ENCODE measurements at places on chromosomes 13 and 19.

- no peak for DNase-seq
These were observed 10.9 kb downstream of the C3 start for GRCh38 chr19:6709549-6709948.

DNA sequence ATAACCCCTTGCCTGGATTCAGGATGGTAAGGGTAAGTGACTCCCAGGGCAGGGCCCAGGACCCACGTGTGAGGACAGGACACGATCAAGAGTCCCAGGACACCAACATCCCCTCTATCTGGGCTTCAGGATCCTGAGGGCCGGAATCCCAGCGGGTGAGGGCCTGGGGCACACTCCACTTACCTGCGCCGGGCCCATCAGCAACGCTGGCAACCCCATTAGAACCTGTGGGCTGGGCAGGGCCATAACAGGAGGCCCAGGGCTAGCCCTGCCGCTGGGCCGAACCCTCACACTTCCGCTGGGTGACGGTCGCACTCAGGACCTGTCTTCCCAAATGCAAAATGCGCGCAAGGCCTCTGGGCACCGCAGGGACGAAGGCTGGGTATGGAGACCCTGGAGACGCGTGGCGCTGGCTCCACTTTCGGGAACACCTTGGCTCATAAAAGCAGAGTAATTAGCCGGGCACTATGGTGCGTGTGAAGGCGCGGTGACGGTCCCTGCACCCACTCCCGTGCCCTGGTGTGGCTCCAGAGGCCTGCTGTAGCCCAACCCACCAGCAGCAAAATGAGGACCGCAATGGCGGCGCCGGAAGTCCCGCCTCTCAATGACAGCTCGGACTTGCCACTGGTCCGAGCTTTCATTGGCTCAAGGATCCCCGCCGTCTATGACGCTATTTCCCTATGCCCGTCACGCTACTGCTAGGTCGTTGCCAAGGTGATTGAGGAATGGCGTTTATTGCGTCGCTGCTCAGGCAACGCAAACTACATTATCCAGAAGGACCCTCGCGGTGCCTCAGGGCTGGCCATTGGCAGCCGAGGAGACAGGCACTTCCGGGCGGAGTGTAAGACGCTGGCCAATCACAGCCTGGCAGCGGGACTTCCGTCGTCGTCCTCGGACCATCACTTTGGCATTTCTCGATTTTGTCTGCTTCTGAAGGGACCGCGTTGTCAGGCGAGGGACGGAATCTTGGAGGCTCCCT, at the start of gene ZNF132:
Gene ZNF132 (minus strand): TSS at position 578 of the 979 bp plus-strand sequence. CDS start 332 bp downstream, at position 246.
- DNase-seq, result no peak

DNA sequence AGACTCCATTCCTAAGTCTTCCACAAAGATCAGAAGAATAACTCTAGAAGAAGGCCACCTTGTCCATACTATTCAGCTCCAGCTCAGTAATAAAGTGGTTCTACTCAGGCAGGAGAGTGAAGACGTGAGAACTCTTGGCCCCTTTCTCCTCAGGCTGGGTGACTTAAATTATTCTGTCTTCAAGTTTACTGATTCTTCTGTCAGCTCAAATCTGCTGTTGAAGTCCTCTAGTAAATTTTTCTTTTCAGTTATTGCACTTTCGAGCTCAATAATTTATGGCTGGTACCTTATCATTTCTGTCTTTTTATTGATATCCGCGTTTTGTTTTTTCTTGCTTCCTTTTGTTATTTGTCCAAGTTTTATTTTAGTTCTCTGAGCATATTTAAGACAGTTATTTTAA, 922.3 kb upstream of the PCDH9 start:
- DNase-seq, result no peak

DNA sequence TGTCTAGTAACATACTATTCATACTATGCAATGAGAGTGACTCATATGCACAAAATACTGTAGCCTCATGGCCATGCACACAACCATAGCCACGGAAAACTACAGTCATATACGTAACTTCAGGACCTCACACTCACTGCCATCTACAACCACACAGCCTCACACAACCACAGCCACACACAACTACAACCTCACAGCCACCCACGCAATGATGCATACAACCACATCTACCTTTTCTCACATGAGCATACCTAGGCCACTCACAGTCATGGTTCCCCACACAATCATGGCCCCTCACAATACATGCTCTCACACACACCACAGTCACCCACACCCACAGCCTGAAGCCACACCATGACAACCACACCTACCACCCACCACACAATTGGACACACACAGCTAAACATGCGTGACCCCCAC, 8.7 kb upstream of the TNFSF14 start:
- DNase-seq, result no peak

- no peak for DNase-seq
These were observed 36.5 kb upstream of the SACS start for GRCh38 chr13:23469951-23470421.

GRCh38 chr13:43785650-43786471, 911 bp downstream of the ENOX1 start:
- no peak for DNase-seq

DNA sequence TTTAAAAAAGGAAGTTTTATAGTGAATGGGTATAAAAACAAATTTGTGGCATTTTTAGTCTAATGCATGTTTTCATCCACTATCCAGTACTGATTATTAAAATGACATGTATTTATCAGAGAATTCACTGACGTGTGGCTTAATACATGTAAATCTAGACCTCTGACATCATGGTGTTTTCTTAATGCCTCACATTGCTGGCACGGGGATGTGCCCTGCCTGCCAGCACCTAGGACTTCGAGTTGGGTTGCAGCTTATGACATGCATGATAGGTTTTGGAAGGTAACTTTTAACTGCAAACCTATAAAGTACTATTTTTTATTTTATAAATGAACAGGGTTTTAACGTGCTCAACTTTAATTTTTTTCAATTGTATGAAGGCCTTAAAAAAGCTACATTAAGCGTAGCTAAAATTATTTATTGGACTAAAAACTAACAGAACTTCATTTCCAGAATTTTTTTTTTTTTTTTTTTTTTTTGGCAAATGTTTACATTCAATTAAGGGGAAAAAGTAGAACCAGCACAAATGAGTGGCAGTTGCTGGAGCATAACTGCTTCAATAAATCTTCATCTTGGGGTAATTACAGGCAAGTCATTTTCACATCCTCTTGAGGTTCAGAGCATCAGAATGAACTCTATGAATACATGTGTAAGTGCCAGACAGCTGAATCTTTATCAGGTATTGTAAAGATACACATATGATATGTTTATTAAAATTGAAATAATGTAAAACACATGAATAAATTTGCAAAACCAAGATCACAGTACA, 16.3 kb downstream of the METTL21C start:
- DNase-seq, result no peak

GRCh38 chr13:99154064-99154463, 46.6 kb upstream of the UBAC2 start:
- DNase-seq, result no peak

DNA sequence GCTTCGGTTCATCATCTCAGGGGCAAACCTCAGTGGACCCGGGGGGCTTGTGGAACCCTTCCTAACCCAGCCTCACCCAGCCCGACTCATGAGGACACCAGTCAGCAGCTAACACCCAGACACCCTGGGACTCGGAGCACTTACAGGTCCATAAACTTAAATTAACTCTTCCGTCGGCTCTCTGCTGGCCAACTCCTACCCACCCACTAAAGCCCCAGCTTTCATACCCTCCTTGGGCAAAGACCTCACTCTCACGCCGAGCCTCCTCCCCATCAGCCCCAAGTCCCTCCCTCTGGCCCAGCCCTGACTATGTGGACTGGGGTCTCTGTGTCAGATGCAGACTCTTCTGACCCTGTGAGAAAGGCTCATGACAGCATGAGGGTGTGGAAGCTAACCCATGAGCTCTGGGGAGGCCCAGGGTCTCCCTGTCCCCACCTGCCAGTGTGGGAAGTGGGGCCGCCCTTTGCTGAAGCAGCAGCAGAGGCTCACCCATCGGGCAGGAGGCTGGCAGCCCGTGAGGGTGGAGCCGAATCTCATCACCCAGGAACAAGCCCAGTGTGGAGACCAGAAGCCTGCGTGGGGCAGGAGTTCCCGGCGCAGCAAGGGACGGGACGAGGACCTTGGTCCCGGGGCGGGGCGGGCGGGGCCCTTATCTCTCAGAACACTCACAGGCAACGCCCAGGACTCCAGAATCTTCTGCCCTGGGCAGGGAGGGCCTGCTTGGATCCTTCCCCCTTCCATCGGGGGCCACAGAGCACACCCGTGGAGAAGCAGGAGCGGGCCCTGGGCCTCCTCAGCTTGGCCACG, 19.8 kb downstream of the TCF3 start:
- DNase-seq, result no peak

DNA sequence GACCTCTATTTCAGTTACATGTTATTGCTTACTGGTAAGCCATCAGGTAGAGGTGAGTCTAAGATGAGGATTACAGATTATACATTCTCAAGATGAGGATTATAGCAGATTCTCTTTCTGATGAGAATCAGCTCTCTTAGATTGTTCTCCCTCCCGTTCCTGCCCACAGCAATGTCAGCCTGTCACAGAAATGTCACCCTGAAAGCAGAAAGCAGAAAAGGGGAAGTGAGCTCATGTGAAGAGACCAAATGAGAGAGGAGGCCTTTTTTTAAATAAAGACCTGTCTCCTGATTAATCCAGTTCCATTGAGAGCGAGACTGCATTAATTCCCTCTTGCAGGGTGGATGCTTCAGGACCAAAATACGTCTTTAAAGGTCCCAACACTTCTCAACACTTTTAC, 445.6 kb downstream of the KCTD12 start:
- no peak for DNase-seq

DNA sequence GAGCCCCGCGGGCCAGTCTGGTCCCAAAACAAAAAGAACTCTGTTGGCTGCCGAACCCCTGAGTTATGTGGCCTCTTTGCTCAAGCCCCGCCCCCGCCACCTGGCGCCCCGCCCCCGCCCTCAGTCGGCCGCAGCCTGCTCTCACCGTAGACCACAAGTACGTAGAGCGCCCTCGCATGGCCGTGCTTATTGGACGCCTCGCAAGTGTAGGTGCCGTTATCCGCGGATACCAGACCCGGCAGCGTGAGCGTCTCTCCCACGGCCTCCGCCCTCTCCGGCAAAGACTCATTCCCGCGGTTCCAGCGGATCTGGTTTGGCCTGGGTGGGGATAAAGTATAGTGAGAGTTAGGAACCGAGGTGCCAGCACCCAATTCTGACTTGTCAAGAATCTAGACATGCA, 5.5 kb upstream of the ZNF428 start:
- no peak for DNase-seq

DNA sequence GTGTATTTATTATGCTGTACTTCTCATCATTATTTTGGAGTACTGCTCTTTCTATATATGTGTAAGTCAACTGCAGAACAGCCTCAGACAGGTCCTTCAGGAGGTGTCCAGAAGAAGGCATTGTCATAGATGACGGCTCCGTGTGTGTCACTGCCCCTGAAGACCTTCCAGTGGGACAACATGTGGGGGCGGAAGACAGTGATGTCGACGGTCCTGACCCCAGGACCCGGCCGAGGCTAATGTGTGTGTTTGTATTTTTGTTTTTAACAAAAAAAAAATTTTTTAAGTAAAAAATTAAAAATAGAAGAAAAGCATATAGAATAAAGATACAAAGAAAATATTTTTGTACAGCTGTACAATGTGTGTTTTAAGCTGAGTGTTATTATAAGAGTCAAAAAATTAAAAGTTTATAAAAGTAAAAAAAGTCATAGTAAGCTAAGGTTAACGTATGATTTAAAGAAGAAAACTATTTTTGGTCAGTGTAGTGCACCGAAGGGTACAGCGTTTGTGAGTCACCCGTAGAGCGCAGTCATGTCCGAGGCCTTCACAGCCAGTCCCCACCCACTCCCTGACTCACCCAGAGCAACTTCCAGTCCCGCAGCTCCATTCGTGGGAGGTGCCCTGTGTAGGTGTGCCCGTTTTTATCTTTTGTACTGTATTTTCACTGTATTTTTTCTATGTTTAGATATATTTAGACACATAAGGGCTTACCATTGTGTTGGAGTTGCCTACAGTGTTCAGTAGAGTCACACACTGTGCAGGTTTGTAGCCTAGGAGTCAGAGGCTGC, 42.2 kb upstream of the SPACA7 start:
- no peak for DNase-seq

- DNase-seq, result peak; percentile 91
These were observed 825 bp upstream of the CARM1 start for GRCh38 chr19:10870501-10870954.

DNA sequence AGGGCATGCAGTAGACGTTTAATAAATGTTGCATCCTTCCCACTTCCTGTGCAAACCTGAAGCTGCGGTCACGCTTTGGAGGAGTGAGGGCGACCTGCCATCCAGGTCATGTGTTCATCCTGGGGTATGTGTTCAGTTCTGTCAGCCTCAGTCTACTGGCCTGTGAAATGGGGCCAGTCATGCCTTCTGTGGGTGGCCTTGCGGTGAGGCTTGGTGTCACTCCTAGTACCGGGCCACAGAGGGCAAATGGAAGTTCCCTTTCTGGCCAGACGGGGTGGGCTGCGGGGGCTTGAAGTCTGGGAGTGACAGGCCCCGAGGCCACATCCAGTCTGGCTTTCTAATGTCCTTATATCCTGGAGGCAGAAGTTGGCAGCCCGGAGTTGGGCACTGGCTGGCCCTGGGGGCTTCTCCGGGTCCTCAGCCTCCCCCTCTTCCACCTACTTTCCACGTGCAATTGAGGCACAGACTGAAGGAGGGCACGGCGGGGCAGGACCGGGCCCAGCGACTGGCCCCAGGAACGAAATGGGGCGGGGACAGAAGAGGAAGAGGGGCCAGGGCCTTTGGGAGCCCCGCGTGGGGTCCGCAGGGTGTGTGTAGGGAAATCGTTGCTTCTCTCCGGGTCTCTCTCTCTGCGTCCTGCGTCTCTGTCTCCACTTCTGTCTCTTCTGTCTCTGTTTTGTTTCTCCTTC, 11.1 kb downstream of the PDE4A start:
- DNase-seq, result no peak

GRCh38 chr13:60411983-60412382, 15.0 kb downstream of the TDRD3 start:
- no peak for DNase-seq

DNA sequence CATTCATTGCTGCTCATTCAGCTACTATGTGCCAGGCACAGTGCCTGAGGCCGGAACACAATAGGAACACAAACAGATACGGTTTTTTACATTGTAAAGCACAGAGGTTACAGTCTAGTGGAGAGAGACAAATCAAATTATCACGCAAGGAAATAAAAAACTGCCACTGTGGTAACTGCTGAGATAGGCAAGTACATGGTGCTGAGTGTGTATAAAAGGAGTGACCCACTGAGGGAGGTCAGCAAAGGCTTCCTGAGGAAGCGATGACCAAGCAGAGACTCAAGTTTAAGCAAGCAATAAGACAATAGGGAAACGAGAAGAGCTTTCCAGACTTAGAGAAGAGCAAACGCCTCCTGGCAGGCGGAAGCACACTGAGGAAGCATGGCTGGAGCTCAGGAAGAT, 56.4 kb downstream of the NUFIP1 start:
- no peak for DNase-seq

GRCh38 chr13:41465898-41466320, 8.6 kb downstream of the RGCC start:
- no peak for DNase-seq

DNA sequence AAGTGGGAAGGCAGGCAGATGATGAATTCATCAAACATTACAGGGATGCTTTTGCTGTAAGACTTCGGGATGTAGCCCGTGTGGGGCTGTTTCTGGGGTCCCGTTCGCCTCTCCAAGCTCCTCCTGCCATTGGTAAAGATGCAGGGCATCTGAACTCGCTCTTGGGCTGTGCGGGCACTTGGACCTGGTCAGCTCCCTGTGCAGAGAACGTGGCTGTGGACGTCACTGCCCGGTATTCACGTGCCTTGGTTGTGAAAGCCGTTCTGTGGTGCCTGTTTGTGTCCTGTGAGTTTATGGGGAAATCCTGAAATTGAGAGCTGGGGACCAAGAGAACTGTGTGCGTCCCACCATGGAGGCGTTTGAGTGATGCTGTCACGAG, 5.4 kb downstream of the TFDP1 start:
- DNase-seq, result no peak
